ENCODE measurements at places on chromosomes 1 and 21.
A peak's percentile ranks its signal among the peaks of the same experiment; 100 is the strongest.

- no peak for DNase-seq
These were observed 2.2 kb downstream of the TNFRSF4 start for GRCh38 chr1:1211541-1212441.

DNA sequence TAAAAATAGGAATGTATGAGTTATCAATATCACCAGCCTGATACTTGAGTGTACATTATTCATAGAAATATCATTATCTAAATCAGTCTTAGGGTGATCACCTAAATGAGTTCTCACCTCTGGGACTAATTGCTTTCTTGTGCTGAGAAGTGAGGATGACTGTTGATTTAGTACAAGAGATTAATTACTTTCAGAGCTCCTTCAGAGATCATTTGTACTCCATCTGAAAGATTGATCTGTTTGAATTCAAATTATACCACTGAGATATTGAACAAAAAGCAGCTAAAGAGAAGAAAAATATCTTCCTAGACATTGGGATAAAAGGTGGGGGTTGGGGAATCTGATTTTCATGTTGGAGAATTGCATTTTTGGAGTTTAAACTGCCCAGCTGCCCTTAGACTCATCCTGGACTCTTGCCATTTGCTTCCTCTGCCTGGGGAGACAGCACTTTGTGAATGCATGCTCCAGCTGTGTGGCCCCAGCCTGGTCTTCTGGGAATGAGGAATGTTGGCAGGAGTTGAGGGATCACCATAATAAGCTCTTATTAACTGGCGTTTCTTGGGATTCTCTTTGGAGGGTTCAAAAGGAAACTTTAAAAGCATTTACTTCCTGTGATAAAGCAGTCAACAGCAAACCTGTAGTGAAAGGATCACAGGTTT is 19.7 kb upstream of the PGBD2 start:
- DNase-seq, result no peak

DNA sequence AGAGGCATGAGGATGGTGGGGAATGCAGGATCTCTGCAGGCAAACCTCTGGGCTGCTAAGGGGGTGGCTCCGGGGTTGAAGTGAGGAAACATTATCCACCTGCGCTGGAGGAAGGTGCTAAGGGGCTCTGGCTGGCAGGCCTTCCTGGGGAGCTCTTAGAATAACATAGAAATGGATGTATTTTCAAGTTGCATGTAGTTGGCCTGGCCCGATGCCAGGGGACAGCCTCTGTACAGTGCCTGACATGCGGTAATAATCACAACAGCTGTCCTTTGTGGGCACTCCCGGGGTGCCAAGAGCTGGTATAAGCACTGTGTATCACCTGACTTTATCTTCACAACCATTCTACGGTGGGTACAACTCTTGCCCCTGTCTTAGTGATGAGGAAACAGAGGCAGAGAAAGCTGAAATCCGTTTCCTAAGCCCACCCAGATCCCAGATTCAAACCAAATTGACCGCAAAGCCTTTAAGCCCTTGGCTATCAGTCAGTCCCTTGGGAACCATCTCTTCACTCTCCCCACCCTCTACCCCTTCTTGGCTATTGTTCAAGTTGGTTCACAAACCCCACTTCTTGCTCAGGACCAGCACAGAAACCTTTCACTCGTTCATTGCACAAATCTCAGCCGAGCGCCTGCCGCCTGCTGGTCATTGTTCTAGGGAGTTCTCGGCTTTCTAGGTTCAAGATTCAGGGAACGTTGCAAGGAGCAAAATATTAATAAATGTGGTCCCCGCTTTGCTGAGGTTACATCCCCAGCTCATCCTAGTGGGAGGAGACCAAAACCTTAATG is 30.9 kb downstream of the PADI4 start:
- DNase-seq, result no peak

DNA sequence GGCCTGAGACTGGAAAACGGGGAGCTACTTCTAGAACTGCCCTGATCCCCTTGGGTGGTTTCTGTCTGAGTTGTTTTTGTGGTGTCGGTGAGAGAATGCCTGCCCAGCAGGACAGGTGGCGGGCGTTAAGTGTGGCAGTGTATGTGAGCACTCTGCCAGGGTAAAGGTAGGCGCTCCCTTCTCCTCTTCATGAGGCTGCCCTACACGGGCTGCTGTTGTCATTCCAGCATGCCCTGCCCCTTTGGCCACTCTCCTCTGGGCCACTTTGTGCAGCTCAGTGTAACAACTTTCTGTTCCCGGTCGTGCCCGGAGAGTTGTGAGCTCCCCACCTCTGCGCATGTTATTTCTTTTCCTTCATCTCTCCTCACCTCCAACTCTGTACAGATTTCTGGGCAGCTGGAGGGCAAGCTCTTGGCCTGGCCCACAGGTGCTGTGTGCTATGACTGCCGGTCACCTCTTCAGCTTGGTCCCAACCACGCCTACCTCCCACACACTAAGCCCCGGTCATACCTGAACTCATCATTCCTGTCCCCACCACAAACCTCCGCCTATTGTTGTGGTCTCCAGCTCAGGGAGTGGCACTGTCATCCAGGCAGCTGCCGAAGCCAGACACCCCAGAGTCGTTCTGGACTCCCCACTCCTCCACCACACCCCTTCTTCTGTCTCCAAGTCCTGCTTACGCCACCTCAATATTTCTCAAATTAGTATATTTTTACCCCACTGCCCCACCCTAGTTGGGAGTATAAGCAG is 69.0 kb downstream of the GADD45A start:
- no peak for DNase-seq

GRCh38 chr1:31498376-31499040 is 77.8 kb upstream of the TINAGL1 start:
- no peak for DNase-seq

GRCh38 chr1:228930479-228930957 is 195.2 kb downstream of the RHOU start:
- no peak for DNase-seq

GRCh38 chr1:234755449-234755863 is 145.5 kb upstream of the IRF2BP2 start:
- no peak for DNase-seq

DNA sequence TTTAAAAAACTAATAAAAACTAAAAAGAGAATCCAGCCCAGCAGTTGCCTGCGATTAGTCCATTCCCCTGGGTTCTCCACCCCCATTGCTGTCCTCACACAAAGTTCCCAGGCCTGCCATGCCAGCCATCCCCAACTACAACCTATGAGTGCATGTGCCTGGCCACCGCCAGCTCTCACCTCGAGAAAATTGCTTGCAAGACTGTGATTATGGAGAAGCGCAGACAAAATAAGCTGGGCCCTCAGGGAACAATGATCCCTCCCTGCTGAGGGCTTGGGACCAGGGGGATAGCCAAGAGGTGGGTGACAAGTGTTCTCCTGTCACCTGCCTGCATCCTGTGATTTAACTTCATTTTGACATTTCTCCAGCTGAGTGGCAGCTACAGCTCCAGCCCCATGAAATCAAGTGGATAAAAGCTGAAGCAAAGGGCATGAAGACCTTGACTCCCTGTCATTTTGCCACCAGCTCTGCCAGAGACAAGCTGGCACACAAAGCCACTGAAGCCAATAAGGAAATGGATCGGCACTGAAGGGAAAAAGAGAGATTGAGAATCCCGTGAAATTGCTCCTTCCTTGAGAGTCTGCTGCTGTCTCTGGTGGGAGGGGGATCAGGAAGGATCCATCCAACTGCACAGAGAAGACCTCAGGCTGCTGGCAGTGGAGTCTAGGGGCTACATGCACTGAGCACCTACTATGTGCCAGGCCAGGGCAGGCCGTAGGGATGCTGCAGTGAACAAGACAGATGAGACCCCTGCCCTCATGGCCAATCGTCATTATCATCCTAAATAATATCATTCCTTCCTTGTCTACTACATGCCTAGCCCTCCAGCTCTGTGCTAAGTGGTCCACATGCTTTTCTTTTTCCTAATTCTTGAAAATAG is 40.7 kb downstream of the MATN1 start:
- DNase-seq, result no peak

- peak; percentile 59 for DNase-seq
These were observed 20.8 kb upstream of the SDC3 start for GRCh38 chr1:30929135-30929889.

GRCh38 chr1:151585622-151586021 is 26.2 kb upstream of the SNX27 start:
- DNase-seq, result no peak

- DNase-seq, result no peak
These were observed 22.6 kb downstream of the KRTAP21-3 start for GRCh38 chr21:30695956-30696355.

- no peak for DNase-seq
These were observed 18.9 kb downstream of the SFPQ start for GRCh38 chr1:35173909-35174540.

DNA sequence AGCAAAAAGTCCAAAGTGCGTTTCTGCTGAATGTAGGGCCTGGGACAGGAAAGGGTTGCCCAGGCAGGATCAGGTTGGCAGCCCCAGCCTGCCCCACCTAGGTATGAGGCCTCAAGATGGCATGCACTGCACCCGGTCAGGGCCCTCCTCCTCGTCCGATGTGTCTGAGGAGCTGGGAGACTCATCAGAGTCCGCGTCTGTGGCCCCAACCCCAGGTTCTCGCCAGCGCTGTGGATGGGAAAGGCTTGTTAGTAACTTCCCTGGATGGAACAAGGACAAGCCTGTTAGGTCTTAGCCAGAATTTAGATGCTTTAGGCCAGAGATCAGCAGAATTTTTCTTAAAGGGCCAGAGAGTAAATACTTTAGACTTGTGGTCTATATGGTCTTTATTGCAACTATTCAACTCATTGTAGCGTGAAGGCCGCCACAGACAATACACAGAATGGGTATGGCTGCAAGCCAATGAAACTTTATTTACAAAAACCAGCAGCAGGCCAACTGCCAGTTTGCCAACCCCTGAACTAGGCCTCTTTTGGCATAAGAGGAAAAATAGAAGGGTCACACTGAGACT is 12.4 kb downstream of the PEA15 start:
- no peak for DNase-seq

- no peak for DNase-seq
These were observed 5.9 kb downstream of the USP24 start for GRCh38 chr1:55209247-55209646.

- no peak for DNase-seq
These were observed 43.6 kb upstream of the WNT2B start for GRCh38 chr1:112465122-112465521.

DNA sequence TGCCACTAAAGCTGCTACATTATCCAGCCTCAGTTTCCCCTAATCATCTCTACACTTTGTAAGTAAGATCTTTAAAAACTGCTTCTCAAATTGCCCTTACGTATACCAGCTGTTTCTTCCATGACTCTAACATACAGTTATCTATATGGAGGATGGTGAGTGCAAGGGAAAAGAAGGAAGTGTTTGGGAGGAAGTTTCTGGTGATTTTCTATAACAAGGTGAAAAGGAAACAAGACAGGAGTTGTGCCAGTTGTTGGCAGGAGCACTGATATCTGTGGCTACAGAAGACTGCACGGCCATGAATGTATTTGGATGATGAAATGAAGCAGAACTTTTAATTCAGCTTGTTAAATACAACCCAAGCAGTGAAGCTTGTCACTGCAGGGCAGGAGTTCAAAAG is 32.3 kb upstream of the NHLH2 start:
- DNase-seq, result no peak
